ENCODE measurements at places on chromosomes 7 and 10.
A peak's percentile ranks its signal among the peaks of the same experiment; 100 is the strongest.

GRCh38 chr10:110803830-110804338, 67.8 kb upstream of the PDCD4 start:
- no peak for DNase-seq

GRCh38 chr7:126953461-126953860, 299.3 kb downstream of the GRM8 start:
- DNase-seq, result no peak

GRCh38 chr7:92221766-92222165, 23.9 kb downstream of the KRIT1 start:
- no peak for DNase-seq

DNA sequence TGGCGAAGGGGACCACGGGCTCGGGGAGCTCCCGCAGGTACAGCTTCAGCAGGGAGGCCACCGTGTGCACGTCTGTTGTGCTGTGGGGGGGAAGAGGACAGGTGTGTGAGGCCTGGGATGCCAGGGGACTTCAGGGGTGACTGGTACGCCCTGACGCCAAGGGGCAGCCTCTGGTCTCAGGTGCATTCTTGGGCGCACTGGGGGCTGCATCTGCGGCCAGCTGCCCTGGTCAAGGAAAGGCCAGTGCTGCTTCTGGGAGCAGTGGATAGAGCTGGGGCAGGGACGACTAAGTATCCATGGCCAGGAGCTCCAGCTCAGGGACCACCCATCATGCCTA, 148.5 kb downstream of the MAPK8 start:
- no peak for DNase-seq

DNA sequence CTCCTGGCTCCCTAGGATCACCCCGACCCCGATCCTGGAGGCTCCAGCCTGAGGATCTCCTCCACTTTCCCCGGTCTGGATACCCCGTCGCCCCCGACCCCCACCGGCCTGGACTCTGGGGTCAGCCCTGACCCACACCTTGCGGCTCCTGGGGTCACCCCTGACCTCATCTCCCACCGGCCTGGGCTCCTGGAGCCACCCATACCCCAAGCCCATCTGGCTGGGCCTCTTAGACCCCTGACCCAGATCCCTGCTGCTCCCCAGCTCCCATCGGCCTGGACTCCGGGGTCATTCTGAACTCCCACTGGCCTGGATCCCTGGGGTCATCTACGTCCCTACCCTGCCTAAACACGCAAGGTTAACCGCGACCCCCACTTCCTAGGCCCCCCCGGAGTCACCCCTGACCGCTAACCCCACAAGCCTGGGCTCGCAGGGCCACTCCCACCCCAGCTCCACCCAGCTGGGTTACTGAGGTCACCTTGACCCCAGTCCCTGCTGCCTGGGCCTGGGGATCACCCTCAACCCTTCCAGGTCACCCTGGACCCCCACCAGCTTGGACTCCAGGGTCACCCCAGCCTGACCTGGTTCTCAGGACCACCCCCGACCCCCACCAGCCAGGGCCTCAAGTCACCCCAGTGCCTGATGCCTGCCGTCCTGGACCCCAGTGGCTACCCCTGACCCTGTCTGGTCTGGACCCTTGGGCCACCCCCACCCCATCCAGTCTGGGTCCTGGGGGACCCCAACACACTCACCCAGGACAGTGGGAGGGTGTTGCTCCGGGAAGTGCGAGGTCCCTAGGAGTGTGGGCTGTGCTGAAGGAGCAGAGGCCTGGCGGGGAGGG, 1.2 kb downstream of the FOXK1 start:
- DNase-seq, result no peak

- no peak for DNase-seq
These were observed 187.1 kb downstream of the MLLT10 start for GRCh38 chr10:21721000-21721665.

GRCh38 chr10:131166486-131166885, 145.0 kb downstream of the TCERG1L start:
- DNase-seq, result no peak

DNA sequence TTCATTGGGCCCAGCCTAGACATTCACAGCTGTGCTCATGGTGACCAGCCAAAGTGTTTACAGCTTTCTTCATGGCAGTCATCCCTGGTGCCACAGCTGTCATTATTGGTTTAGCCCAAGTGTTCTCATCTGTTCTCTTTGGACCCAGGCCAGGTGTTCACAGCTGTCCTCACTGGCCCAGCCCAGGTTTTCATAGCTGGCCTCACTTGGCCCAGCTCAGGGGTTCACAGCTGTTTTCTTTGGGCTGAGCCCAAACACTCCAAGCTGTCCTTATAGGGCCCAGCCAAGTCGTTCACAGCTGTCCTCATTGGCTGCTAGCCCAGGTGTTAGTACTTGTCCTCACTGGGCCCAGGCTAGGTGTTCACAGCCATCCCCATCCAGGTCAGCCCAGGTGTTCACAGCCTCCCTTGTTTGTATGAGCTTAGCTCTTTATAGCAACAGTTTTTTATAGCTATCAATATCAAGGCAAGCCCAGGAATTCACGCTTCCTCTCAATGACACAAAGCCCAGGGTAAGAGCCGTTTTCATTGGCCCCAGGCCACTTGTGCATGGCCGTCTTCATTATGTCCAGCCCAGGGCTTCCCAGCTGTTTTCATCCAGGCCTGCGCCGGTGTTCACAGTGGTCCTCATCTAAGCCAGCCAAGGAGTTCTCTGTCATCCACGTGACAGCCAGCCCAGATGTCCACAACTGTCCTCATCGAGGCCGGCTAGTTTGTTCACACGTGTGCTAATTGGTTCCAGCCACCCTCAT, 11.6 kb downstream of the FRG2B start:
- peak; percentile 49 for DNase-seq

DNA sequence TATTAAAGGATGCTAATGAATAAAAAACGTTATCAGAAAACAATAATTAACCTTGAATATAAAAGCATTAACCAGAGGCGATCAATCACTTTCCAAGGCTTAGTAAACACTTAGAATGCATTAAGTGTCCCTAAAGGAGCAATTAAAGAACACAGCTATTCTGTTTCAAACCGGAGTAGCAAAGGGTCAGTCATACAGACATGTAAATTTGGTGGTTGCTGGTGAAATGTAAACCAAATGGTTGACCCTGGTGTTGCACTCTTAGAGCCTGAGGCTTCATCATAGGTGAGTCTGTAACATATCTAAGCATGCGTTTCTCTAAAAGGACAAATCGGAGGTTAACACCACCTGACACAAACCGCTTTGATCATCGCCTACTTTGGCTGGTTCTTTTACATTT, 1280.1 kb downstream of the TYW1 start:
- no peak for DNase-seq

Measured in LNCaP clone FGC (cell line).